Right lung (tissue), 10 donors: ENCODE measurements at places on chromosomes 11 and 22. TPM values are rescaled to one million over a fixed set of nuclear protein-coding genes. Genes with fewer than 3 reads are reported as not detected.

MMP7 gene
- 0.76 TPM for polyA plus RNA-seq

MED19 gene
- 17.8 TPM for polyA plus RNA-seq

TST gene
- 17.4 TPM for polyA plus RNA-seq

MRGPRE gene
- not detected for polyA plus RNA-seq

EFEMP2 gene
- 107 TPM for polyA plus RNA-seq

TRIM3 gene
- 27.7 TPM for polyA plus RNA-seq

ADORA2A gene
- 31.5 TPM for polyA plus RNA-seq

ZP1 gene
- polyA plus RNA-seq: not detected

IFITM5 gene
- 0.42 TPM for polyA plus RNA-seq

ZBED4 gene
- polyA plus RNA-seq: 16.5 TPM

DNA sequence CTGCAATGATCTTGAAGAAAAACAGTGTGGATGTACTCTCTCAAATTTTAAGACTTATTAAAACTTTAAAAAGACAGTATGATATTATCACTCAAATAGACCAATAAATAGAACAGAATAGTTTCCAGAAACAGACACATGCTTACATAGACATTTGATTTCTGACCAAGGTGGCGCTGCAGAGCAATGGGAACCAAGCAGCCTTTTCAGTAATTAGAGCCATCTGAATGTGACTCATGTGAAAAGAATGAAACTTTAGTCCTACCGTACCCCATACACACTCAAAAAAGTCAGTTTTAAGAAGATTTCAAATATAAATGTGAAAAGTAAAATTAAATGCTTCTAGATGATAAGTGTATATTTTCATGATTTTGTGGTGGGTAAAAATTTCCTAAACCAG, 74.2 kb upstream of the MS4A8 start:
- DNase-seq: no peak

DNA sequence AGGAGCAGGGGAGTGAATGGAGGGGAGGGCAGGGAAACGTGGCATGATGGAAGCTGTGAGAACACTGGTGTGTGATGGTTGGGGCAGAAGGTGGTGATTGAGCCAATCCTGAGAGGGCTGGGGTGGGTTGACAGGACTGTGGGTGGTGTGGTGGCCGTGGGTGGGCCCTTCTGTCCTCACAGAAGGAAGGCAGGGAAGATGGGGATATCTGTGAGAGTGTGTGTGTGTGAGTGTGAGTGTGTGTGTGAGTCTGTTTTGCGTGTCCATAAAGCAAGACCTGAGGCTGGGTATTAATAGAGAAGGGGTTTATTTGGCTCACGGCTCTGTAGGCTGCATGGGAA, 13.0 kb downstream of the TPCN2 start:
- DNase-seq: no peak

DNA sequence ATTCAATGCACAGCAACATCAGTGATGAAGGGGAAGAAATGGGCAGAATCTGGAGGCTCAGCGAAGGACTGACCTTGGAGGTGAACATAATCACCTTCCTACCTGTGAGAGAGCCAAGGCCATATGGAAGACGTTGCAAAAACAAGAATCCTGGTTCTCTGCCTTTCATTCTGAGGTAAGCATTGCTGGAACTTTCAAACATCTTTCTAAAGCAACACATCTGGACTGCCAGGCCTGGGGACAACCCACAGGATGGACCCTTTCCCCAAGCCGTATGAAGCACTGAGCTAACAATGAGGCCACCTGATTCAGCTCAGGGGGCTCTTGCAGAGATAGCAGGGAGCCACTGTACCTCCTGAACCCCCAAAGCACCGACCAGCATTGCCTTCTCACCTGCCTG, 70.5 kb downstream of the ETS1 start:
- DNase-seq: no peak

DNA sequence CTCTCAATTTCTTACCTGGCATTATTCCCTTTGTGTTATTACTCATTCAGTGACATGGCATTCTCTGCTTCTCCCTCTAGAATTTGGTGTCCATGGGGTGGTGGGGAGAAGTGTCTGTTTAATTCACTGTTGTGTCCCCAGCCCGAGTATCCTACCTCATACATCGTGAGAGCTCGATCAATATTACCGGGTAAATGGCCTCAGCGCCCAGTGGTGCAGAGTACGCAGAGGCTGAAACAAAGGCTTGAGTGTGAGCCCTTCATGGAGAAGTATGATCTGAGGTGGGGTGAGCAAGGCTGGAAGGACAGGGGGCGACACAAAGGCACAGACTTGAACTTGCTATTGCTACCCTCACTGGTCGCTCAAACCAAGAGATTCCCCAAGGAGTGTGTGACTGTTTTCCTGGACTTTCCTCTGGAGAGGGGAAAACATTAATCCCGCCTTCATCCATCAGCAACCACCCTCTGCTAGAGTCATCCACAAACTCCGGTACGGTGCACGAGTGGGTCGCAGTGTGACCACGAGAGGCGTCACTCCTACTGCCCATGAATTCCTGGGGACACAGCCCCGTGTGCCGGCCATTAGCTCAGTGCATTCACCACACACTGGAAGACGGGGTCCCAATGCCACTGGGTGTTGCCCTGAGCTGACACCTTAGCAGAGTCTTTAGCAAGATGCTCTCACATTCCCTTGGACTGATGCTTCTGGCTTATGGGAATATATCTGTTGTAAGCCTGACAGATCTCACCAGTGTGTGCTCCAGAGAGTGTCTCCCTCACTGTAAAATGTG, 35.0 kb upstream of the CCND1 start:
- DNase-seq: no peak

DNA sequence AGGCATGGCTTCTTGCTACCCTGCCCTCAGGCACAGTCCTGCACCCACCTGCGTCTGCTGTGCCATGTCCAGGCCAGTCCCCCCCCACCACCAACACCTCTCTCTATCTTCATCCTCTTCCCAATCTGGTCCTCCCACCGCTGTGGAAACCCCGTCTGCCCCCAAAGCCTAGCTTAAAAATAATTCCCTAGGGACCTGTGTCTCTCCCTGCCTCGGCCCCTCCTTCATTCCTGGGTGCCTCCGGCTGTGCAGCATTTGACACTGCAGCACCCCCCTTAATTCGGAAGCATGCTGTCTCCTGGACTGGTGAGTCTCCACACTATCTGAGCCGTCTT, 2.5 kb upstream of the ASCL2 start:
- no peak for DNase-seq

DNA sequence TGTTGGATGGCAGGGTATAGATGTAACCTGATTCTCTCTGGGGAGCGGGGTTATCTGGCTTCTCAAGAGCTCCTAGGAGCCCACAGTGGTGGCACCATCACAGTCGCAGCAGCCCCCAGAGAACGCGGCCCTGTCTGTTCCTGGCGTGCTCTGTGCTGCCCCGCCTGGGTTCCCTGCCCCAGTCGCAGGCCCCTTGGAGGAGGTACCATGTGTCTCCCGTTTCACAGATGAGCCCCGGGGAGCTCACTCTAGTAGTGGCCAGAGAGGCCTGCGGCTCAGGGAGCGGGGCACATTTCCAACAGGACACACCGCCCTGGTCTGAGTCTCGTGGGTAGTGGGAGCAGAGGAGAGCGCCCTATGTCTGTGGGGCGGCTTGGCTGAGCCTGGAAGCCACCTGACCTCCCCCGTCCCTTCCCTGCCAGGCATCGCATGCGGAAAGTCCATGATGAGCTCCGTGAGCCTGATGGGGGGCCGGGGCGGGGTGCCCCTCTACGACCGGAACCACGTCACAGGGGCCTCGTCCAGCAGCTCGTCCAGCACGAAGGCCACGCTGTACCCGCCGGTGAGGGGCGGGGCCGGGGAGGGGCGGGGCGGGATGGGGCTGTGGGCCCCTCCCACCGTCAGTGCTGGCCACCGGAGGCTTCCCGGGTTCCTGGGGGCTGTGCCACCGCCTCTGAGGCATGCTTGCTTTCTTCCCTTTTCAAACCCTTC, 21.0 kb upstream of the PPP6R3 start:
- DNase-seq: no peak

GRCh38 chr11:63699896-63700295, 18.6 kb downstream of the RTN3 start:
- no peak for DNase-seq

GRCh38 chr11:119593346-119593745, 135.7 kb downstream of the NECTIN1 start:
- no peak for DNase-seq

- no peak for DNase-seq
These were observed 2.6 kb downstream of the IL18BP start for GRCh38 chr11:72001285-72001684.

DNA sequence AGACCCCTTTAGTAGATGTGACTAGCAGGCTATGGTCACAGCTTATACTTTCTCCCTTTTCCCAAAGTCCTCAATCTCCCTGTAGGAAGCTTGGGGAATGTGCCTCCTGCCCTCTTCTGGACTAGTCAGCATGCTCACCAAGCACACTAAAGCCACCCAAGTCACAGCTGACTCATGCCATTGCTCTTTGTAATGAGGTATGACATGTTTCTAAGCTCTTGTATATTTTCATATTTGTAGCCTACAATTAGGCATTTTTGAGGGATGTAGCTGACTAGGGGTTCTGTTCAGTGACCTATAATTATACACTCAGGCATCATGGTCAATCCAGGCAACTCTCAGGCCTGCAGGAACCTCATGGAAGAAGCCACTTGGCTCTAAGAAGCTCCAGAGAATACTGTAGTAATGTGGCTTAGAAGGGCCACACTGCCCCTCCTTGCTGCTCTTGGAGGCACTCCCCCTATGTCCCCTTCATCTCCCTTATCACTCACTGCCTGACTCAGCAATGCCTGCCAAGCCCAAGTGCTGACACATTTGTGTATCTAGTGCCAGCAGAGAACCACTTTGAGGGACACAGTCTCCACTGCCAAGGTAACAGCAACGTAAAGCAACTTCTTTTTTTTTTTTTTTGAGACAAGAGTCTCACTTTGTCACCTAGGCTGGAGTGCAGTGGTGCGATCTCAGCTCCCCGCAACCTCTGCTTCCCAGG, 86.2 kb downstream of the RPL27A start:
- DNase-seq: no peak

DNA sequence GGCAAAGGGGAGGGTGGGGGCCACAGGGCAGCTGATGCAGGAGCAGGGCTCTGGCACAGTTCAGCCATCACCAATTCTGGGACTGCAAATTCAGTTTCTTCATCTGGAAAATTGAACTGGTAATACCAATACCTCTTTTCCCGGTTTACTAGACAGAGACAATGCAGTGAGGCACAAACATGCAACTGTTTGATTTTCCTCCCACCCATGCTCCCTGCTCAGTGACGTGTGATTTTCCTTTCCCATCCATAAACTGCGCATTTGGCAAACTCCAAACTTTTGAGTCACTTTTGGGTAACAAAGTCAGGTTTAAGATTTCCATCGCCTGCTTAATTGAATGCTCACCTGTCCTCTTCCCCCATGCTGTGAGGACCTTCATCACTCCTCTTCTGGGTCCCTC, 23.2 kb downstream of the P2RY2 start:
- no peak for DNase-seq

DNA sequence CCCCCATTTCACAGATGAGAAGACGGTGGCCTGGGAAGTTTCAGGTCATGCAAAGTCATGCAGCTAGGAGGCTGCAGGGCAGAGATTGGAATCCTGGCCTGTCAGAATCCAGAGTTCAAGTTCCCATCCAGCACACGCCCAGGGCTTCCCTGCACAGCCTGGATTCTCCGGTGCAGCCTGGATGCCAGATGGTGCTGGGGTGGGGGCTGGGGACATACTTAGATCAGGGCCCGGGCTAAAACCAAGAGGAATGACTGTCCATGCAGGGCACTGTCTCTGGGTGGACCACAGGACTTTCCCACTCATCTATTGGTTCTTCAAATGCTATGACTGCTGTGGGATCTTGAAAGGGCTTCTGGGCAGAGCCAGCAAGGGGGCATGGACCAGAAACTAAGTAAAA, 24.6 kb downstream of the LMO1 start:
- no peak for DNase-seq

DNA sequence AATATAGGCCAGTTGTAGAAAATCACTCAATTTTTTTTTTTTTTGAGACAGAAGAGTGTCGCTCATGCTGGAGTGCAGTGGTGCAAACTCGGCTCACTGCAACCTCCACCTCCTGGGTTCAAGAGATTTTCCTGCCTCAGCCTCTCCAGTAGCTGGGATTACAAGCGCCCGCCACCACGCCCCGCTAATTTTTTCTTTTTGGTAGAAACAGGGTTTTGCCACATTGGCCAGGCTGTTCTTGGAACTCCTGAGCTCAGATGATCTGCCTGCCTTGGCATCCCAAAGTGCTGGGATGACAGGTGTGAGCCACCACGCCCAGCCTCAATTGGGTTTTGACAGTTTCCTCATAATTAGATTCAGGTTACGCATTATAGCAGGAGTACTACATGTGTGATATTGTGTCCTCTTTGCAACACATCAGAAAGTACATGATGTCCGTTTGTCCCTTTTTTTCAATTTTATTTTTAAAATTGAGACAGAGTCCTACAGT, 2.6 kb upstream of the ATP6V1E1 start:
- DNase-seq: no peak

DNA sequence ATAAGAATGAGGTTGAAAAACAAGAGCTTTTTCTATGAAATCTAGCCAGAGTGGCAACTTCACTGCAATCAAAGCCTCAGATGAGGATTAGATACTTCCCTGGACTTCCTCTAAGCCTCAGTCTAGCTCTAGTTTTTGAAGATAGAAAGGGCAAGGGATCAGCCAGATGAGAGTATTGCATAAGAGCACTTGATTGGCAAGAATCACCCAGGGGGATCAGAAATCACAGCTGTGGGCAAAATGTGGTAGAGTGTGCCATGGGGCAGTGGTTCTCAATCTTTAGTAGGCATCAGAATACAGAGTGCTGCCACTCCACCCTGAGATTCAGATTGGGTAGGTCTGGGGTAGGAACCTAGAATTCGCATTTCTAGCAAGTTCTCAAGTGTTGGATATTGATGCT, 82.4 kb downstream of the EXT2 start:
- no peak for DNase-seq

GRCh38 chr11:80650966-80651365, 1210.1 kb upstream of the TENM4 start:
- DNase-seq: no peak

DNA sequence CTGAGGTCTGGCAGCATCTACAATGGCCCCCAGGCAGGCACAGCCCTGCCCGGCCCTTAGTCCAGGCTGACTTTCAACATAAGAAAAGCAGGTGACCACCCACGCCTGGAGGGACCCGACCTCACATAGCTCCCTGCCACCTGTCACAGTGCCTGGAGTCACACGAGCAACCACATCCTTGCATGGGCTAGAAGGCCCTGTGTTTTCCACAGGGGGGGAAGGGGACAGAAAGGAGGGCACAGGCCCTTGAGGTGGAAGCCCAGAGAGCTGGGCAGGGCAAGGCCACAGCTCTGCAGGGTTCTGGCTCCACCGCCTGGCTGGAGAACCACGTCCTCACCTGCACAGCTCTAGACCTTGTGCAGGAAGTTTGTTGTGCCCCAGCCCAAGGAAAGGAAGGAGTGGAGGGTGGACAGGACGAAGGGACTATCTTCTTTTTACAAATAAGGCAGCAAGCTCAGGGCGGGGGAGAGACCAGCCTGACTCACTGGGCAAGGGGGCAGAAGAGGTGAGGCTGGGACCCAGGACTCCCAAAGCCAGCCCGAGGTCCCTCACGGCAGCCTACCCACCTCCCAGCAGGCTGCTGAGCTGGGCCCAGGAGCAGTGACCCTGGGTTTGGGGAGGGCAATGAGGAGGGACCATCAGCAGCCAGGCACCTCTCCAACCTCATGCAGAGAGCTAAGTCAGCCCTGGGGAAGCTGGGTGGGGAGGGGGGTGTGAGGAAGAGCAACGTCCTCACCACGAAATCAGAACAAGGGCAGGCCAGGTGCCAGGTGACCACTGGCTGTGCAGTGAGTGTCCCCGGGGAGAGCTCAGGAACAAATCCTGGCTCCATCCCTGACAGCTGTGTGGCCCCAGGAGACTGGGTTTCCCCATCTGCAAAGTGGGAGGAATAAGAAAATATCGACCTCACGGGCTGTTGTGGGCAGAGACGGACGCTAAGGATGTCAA, 4.3 kb downstream of the C1QTNF6 start:
- no peak for DNase-seq

GRCh38 chr22:40621309-40622151, 15.0 kb downstream of the MRTFA start:
- DNase-seq: no peak
